ACHN (cell line): ENCODE measurements at places on chromosomes 1 and 21.

- DNase-seq, result peak; percentile 60
These were observed 197.6 kb upstream of the FOXD3 start for GRCh38 chr1:63124666-63125191.

GRCh38 chr1:35707601-35708440 lies 10.9 kb downstream of the C1orf216 start:
- peak; percentile 17 for DNase-seq

DNA sequence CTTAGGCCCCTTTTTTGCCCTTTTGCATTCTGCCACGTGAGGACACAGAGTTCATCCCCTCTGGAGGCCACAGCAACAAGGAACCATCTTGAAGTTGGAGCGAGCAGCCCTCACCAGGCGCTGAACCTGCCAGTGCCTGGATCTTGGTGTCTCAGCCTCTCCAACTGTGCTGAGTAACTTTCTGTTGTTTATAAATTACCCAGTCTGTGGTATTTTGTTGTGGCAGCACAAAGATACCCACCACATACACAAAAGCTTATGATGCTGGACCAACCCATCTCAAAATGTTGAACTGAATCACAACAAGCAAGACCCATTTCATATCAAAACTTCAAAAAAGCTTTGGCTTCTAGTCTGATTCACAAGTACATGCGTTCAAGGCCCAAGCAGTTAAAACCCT lies 649.9 kb downstream of the KIF26B start:
- no peak for DNase-seq

DNA sequence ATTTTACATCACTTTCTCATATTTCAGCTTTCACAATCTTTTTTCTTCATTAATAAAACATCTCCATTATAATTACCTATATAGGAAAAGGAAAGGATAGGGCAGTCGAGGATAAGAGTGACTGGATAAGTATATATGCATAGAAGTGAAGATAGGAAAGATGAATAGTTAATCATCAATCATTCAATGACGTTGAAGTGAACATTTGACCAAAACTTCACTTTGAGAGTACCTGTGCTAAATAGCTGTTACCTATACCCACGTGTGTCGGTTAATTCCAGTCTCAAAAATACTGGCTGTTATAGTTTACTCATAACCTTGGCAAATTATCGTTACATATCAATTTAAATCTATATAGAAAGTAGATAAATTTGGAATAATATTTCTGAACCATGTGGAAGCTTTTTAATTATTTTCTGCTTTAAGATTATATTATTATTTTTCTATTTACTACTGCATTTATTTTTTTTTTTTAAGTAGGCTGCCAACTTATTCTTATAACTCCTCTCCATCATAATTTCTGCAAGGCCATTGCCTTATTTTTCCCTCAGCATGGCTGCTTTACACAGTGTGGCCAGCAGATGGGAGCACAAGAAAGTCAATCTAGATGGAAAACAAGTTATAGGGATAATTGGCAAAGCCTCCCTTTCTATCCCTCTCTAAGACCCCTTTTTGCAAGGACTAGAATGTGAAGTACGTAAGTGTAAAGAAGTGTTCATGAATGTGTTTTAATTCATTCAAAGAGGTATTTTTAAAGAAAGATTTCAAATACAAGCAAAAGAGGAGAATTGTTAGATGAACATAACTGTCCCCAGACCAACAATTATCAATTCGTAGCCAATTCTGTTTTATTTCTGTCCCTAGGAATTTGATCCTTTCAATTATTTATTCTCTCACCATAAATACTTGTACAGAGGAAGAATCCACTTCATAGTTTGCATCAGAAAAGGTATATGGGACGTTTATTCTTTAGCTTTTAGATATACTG lies 290.4 kb downstream of the KCNT2 start:
- DNase-seq, result peak; percentile 60

DNA sequence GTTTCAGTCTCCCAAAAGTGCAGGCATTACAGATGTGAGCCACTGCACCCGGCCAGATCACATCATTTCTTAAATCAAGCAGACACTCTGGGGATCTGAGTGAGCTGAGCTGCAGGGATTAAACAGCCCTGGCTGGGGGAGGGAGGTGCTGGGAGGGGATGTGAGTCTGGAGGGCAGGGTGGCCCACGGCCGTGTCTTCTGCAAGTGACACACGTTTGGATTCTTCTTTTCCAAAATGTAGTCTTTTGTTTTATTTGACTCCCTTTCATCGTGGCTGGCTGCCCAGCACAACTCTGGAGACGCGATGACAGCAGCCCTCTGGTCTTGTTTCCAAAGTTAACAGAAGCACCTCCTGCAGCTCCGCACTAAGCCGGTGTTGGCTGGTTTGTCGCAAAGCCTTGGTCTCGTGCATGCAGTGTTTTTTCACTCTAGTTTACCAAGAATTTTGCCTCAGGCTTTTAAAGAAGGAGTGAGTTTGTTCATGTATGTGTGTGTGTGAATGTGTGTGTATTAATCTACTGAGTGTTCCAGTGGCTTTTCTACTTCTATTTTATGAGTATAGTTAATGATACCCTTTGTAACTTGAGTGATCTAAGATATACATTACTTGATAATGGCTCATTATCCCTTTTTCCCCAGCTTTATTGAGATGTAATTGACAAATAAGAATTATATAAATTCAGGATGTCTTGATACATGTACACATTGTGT lies 2.8 kb upstream of the KRTAP10-5 start:
- DNase-seq, result no peak

GRCh38 chr1:16235944-16236510 lies 956 bp downstream of the CPLANE2 start:
- DNase-seq, result peak; percentile 60

DNA sequence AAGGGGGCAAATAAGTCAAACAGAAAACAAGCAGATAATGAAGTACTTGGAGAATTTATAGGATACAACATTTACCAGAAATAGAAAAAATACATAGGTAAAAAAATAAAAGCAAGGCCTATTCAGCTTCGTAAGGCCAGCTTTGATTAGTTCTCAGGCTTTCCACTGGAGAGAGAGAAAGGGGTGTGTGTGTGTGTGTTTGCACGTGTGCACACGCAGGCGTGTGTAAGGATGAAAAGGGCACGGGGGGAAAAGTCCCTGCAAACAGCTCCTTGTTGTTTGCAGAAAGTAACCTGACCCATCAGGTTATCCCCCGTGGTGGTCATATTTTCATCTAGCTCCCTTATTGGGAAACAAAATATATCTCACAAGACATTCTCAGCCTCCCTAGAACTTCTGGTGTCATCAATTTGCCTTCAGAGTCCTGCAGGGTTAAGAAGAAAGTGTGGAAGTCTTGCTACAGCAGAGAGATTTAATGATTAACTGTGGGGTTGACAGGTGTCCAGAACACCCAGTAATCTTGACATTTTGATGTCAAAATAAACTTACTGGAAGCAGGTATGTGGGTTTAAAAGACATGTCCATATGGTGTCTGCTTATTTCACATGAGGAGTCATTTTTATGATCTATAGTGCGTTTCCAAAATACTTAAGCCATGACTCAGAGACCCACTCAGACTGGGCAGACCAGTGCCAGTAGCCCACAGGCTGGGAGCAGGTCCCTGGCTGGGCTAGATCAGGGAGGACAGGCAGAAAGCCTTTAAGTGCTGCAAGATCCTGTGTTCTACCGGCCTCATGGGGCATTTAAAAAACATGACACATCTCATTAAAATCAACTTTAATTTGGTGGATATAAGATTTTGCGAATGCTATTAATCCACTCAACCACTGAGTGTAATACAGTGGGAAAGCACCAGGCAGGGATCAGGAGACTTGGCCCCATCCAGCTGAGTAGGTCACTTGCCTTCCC lies 487.6 kb upstream of the CAMK1G start:
- DNase-seq, result peak; percentile 94

GRCh38 chr1:16918371-16918770 lies 3.4 kb upstream of the CROCC start:
- DNase-seq, result no peak

DNA sequence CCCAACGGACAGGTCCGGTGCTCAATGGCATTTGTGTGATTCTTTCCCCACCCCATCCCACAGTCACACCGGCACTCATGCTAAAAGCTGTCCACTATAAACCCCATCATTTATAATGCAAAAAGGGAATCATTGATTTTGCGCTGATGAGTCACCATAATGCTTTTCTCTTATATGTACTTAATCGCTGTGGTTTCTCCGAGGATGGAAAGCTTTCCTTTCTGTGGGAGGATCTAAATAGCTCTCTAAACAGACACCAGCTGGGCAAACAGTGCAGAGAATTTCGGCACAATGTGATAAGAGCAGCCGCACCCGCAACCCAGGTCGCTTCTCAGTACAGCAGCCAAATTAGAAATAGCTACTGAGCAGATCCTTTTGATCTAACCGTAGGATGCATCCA lies 85.6 kb downstream of the SETD4 start:
- no peak for DNase-seq

DNA sequence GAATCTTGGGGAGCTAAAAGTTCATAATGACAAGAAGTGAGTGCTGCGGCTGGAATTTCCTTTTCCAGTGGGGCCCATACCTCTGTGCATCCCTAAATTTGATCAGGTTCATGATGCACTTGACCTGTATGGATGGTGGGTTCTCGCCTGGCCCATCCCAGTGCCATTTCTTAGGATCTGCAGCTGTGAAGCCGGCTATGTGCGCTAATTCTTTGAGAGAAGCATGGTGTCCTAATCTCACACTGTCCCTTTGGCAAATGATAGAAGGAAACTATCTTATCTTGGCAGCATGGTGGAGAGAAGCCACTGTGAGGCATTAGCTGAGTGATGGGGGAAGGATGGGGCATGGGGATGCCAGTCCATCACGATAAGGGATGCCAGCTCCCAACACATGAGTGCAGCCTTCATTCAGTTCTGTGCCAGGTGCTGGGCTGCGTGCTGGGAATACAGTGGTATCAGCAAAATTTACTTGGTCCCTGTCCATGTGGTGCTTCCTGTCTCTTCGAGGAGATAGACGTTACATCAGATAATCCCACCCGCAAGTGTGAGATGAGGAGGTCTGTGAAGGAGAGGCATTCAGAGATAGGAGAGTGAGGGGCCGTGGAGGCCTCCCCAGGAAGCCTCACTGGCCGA lies 30.5 kb downstream of the STUM start:
- no peak for DNase-seq

DNA sequence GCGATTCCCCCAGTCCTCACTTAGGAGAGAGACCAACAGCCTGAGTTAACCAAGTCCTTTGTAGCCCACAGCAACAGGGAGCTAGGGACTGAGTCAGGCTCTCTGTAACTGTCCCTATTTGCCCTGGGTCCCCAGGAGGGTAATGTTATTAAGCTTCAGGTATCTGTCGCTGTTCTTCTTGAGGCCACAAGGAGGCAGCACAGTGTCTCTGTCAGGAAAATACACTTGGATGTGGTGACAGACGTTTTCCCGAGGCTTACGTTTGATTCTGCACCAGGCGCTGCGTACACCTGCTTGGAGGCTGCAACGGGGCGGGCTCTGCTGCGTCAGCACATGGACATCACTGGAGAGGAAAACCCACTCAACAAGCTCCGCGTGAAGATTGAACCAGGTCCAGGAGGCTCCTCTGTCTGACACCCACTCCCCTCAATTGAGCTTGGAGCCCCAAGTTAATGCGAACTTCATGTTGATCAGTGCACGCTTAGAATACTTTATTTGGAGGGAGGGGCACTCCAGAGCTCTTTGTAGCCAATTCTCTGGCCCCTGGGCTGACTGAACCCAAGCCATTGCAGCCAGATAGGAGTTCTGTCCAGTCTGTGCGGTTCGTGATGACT lies 10.7 kb upstream of the ELF3 start:
- peak; percentile 64 for DNase-seq

DNA sequence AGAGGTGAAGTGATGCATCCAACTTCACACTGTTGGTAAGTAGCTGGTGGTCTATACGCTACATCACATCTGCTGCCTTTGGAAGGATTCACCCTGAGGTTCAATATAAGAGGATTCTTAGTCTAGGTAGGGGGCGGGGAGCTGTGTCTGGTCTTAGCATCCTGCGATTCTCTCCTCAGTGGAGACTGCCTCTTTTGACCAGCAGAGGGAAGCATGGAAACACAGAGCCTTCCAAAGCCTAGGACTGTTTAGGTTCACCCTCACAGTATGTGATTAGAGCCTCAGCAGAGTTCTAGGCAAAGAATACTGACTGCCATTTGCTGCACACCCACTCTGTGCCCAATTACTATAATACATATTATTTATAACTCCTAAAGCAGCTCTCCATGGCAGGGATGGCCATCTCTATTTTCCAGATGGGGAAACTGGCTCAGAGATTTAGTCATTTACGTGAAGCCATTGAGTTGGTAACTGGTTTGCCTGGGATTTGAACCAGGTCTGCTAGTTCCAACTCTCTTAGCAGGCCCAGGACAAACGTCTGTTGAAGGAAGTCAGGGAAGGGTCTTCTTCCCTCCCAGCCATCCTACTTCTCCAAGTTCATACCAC lies 28.9 kb upstream of the EFCAB14 start:
- DNase-seq, result peak; percentile 53

- no peak for DNase-seq
These were observed 12.2 kb downstream of the SMAP2 start for GRCh38 chr1:40385437-40386358.

DNA sequence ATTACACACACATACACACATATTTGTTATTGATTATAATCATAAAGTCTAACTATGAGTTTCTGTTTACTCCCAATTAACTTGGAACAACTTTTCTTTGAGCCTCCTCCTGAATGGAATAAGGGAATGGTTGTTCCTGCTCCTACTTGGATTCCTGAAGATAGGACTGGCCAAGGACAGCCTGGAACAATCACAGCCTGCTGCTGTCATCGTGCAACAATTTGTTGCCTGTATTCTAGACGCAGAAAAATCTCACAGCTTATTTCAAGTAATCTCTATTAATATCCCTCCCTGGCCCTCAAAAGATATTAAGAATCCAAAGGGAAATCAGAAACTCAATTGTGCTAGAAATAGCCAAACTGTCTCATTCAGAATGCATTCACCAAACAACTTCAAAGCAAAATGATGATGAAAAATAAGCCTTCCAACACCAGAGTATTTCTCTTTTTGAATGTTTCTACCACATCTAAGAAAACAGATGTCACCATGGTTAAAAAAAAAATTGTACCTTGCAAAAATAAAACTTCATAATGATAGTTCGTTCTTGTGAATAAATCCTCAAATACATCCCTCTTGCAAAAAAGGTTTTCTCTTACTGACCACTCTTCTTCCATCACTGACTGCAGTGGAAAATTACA lies 30.9 kb downstream of the RCAN1 start:
- DNase-seq, result no peak

- no peak for DNase-seq
These were observed 12.2 kb downstream of the HDAC1 start for GRCh38 chr1:32303997-32304622.

GRCh38 chr1:73411479-73411878 lies 786.5 kb downstream of the LRRIQ3 start:
- DNase-seq, result no peak

GRCh38 chr1:96002969-96003964 lies 718.3 kb upstream of the PTBP2 start:
- DNase-seq, result no peak

GRCh38 chr1:100730130-100730529 lies 10.6 kb downstream of the VCAM1 start:
- no peak for DNase-seq

GRCh38 chr1:27438621-27439061 lies 46.2 kb downstream of the GPR3 start:
- no peak for DNase-seq
